Right ventricle myocardium superior (tissue), 1 donor: ENCODE measurements at places on chromosomes 7 and 10.
A peak's percentile ranks its signal among the peaks of the same experiment; 100 is the strongest.

DNA sequence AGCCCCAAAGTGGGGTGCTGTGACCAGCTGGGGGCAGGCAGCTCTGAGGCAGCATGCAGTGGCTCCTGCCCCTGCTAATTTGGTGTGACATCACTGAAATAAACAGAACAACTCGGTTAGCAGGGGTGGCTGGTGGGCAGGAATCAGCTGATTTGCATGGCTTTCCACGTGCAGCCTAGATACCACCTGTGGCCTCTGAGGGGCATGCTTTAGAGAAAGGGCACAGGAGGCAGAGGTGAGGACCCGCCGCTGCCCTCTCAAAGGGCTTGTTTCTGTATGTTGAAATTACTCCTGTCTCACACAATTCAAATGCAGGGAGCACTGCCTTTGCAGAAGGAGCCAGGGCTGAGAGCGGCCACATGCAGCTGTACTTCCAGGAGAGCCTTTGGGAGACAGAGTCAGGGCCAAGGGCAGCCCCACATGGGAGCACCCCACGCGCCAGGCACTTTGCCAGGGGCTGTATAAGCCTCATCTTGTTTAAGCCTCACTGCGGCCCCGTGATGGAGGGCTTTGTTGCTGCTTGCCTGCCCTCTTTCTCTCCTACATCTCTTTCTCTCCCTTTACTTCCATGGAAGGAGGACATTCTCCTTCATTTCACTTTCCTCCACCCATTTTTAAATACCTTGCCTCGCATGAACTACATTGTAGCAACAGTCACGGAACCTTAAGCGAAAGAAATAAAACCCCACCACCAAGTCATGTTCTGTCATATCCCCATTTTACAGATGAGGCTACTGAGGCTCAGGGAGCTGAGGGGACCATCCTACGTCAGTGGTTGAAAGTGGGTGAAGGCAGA lies 137.7 kb downstream of the ZMIZ1 start:
- peak; percentile 65 for DNase-seq

DNA sequence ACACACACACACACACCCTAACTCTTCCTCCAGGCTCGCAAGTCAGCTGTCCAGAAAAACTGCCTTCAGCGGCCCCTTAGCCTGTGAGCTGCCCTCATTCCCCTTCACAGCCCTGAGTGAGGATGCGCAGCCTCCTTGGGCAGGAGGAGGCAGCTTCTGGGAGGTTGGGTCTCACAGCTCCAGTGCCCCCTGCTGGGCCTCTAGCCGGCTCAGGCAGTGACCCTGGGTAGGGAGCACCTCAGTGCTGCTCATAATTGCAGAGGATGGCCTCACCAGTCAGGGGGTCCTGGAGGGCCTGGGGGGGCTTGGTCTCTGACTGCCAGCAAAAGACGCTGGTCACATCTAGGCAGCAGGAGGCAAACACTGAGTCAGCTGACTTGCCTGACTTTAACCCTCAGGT lies 43.7 kb downstream of the ZNF273 start:
- no peak for DNase-seq

- DNase-seq = no peak
These were observed 696.3 kb upstream of the GALNT17 start for GRCh38 chr7:70435634-70436033.

DNA sequence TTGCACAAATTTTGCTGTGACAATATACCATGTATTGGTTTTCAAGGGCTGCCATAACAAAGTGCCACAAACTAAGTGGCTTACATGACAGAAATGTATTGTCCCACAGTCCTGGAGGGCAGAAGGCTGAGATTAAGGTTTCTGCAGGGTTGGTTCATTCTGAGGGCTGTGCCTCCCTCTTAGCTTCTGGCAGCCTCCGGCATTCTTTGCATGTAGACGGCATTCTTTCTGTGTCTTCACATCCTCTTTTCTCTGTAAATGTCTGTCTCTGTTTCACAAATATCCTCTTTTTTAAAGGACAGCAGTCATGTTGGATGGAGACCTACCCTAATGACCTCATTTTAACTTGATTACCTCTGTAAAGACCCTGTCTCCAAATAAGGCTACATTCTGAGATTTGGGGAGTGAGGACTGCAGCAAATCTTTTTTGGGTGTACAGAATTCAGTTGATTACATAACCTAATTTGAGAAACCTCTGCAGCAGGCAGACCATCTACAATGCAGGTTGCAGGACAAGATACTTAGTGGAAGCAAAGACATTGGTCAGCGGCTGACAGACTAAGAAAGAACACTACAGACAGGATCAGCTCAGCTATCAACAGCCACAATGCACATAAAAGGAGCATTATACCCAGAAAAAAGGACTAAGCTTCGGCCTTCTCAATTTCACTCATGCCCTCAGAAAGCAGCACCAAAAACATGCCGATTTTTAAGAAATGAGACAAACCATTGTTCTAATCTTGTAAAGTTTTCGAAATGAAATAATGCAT lies 84.6 kb upstream of the FAM3C start:
- no peak for DNase-seq

DNA sequence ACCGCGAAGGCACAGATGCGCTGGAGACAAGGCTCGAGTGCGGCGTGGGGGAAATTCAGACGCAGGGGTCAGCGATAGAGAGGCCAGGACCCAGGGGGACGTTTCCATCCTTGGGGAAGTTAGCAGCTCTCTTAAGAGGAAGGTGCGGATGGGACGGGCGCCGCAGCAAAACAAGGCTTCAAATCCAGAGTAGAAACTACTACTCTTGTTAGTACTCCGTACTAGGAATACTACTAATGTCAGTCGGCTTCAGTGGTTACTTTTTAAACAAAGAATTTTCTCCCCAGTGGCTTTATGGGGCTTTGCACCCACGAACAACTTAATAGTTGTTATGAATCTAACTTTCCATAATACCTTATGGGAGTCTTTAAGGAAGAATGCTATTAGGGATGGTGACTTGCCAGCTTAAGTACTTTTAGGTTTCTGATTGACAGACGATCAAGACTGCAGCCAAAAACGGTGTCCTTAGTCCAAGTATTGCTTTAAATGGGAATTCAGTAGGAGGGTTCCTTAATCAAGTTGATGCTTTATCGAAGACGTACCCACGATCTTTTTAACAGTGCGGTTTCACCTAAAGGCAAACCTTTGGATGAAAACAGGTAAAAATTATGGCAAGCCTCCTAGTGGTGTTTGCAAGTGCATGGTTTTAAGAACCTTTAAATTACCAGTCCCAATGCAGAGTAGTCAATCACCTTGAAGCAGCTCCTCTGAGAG lies 812 bp upstream of the IDE start:
- no peak for DNase-seq

GRCh38 chr7:83873459-83873858 lies 224.5 kb upstream of the SEMA3E start:
- DNase-seq = no peak

- no peak for DNase-seq
These were observed 437.1 kb upstream of the NPVF start for GRCh38 chr7:25665374-25665773.

DNA sequence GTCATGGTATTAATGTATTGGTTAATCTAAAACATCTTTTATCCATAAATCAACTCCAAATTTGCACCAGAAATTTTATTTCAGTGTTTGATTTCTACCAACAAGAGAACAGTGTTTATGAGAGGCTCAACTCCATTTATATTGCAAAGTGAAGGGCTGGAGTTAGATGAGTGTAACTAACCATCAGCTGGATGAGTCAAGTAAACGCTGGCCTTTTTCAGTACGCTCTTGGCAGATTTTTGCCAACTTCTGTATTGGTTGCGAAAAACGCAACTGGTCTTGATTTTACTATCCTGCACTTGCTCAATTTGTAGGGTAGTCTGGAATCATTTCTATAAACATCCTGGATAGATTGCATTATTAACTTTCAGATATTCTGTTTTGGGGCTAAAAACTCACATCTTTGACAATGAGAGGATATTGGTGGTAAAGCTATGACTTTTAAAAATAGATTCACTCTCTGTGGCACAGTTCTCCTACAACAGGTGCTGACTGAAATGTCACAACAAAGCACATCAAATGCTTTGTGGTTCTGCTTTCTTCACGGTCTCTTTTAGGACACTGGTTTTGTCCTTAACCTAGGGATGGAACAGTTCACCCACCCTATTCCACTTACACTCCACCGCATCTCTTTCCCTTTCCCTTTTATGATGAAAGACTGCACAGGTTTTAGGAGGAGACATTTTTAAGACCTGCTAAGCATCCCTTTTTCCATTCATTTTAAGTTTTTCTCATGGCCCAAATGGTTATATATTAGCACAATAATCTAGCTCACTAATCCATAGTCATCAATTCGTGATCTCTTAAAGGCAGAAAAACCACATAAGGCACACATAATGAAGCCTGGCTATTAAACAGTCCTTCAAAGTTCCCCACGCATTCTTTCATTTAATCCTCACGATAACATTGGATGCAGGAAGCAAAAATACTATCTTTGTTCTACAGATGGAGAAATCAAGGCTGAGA lies 12.8 kb downstream of the CACNA2D1 start:
- DNase-seq = no peak

DNA sequence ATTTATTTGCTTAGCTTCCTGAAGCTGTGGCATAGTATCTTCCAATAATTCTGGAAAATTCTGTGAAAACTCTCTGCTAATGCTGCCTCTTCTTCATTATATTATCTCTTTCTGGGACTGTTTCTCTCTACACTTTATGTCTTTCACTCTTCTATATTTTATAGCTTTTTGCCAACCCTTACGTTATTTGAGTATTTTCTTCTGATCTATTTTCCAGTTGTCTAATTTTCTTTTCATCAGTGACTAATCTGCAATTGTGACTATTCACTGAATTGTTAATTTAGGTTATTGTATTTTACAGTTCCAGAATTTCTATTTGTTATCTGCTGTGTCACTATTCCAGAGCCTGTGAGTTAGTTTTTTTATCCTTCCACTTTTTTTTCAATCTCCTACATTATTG lies 273.4 kb upstream of the PHYHIPL start:
- no peak for DNase-seq

DNA sequence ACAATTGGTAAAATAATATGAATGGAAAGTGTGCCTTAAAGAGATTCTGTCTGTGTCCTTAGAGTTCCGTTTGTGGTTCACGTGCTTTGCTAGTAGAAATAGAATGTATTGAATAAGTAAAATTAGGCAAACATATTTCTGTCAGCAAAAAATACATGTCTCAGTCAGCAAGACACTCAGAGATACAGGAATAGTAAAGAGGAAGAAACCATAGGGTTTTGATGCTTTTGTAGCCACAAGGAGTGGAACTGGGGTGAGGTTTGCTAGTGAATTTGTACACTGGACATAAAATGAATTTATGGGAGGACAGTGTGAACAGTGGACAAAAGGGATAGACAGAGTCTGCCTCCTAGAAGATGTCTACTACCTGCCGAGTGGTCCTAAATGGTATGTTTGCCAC lies 289.2 kb upstream of the NRP1 start:
- no peak for DNase-seq

DNA sequence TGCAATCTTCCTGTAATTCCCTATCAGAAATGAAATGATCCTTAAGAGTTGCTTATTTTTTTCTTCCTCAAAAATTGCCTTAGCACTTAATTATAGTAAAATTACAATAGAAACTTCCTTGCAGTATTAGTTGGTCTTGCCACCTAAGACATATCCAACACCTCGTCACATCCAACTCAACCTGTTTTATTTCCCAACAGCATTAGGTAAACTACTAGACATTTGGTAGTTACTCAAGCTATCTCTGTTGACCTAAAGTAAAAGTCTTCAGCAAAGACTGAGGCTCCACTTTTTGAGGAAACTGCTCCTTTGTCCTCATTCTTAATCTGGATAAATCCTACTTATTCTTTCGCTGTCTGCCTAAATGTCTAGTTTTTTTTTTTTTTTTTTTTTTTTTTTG lies 20.4 kb downstream of the HIBADH start:
- DNase-seq = no peak

- DNase-seq = no peak
These were observed 260.2 kb upstream of the PRKCQ start for GRCh38 chr10:6840201-6840691.

- DNase-seq = no peak
These were observed 19.8 kb downstream of the CDK1 start for GRCh38 chr10:60798031-60798430.

- DNase-seq = peak; percentile 23
These were observed 5.3 kb downstream of the GET4 start for GRCh38 chr7:881441-882234.

DNA sequence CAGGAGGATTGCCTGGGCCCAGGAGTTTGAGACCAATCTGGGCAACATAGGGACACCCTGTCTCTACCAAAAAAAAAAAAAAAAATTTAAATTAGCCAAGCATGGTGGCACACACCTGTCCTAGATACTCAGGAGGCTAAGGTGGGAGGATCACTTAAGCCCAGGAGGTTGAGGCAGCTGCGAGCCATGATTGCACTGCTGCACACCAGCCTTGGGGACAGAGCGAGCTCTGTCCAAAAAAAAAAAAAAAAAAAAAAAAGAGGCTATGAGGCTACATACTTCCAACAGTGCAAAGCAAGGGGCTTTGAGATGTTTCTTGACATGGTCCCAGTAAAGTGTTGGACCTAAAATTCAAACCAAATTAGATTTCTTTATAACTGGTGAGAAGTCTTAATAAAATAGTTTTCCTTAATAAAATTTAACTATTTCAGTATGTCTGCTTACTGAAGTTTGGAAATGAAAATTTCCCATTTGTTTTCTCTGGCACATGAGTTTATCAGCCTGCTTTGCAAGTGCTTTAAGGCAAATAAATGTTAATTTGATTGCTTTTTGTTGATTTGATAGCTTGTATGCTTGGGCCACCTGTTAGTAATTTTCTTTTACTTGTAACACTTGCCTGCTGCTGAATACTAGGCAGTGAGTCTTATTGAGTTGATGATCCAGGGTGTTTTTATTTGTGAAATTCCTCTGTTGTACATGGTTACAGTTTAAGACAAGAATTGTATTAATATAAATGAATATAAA lies 16.1 kb downstream of the CALU start:
- no peak for DNase-seq

DNA sequence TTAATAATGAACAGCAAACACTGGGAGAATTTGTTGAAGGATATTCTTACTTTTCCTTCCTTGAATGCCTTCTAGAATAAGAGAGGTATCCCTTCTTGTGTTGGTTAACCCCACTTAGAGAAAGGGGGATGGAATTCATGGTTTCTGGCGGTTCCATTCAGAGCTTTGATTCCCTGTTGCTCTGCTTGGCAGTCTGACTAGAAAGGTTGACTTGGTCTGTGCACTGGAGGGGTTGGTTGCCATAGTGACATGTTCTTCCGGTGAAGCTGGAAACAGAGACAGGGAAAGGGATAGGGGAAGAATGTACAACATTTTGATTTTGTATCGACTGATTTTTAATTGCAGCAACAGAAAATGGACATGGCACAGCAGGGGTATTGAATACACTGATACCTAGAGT lies 2.5 kb downstream of the TMEM178B start:
- no peak for DNase-seq
